ENCODE measurements at places on chromosomes 5 and 9.

- DNase-seq: no peak
Measured at GRCh38 chr9:80385246-80385645, 813.5 kb downstream of the TLE4 start.

- no peak for DNase-seq
Measured at GRCh38 chr9:37978983-37979382, 75.1 kb upstream of the SLC25A51 start.

- no peak for DNase-seq
Measured at GRCh38 chr5:122465031-122465577, 153.1 kb downstream of the SNCAIP start.

DNA sequence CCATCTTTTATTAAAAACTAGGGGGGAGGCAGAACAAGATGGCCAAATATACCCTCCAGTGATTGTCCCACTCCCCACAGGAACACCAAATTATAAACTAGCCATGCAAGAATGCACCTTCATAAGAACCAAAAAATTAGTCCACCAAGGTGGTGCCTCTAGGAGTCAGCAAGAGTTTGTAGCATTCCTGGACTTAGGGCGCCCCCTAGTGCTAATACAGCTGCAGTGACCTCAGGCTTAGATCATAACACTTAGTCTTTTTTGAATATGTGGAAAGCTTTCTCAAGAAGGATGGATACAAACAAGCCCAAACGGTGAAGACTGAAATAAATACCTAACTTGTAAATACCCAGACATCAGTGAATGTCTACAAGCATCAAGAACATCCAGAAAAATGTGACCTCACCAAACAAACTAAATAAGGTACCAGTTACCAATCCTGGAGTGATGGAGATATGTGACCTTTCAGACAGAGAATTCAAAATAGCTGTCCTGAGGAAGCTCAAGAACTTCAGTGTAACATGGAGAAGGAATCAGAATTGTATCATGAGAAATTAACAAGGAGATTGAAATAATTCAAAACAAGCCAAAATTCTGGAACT, 19.3 kb downstream of the PPIP5K2 start:
- DNase-seq: peak; percentile 85

GRCh38 chr9:123727332-123727731, 202.6 kb downstream of the DENND1A start:
- no peak for DNase-seq

DNA sequence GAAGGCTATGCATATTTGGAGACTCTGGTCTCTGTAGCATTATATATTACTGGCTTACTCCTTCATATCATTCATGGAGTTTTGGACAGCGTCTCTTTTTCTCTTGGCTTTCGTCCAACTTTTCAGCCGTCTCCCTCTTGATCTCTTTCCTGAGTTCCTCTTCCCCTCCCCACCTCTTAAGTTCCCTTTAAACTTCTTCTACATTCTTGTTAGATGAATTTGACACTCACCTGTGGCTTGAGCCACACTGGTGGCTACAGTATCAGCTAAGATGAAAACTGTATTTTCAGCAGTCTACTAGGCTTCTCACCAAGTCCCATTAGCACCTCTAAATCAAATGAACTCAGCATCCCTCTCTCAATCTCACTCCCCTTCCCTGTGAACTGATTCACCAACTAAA, 128.1 kb downstream of the STARD4 start:
- DNase-seq: no peak

DNA sequence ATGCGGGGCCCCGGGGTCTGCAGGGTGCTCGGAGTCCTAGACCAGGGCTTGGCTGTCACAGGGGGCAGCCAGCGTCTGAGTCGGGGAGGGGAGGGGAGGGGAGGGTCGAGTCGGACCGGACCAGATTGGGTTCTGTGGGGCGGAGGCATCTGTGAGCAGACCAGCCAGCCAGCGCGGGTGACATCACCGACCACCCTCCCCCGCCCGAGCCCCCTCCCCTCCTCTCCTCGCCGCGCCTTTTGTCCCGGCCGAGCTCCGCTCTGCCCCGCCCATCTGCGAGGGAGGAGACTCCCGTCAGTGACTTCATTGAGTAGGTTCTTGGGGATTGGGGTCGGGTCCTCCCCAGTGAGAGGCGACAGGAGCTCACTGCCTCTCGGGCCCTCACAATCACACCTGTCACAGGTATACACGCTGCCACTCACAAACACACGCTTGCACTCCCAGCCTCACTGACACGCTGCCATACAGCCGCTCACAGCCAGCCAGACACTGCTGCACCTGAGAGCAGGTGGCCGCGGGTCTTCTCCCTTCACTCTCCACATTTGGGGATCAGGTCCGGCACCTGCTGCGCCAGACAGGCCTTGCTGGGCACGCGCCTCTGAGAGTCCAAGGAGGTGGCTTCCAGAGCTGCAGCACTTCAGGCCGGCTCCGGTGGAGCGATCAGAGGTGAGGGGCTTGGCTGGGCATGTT, 546 bp downstream of the DNAJB5 start:
- DNase-seq: peak; percentile 49

DNA sequence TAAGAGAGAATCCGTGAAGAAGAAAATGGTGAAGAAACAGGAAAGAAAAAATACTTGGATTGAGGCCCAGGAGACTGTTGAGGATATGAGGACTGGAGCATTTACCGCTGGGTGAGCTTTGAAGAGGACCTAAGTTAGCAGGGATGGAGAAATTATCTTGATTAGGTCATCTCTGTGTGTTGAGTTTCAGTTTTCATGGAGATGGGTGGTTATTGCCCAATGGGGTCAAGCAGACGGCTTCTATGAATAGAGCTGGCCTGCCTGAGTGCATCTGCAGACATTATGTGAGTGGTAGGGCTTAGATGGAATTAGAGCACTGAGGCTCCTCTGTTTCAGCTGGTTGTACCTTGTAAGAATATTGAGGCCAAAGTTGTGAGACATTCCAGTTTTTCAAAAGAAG, 245.4 kb upstream of the FBXL7 start:
- no peak for DNase-seq

GRCh38 chr5:132434416-132435286, 55.9 kb downstream of the IRF1 start:
- DNase-seq: no peak

DNA sequence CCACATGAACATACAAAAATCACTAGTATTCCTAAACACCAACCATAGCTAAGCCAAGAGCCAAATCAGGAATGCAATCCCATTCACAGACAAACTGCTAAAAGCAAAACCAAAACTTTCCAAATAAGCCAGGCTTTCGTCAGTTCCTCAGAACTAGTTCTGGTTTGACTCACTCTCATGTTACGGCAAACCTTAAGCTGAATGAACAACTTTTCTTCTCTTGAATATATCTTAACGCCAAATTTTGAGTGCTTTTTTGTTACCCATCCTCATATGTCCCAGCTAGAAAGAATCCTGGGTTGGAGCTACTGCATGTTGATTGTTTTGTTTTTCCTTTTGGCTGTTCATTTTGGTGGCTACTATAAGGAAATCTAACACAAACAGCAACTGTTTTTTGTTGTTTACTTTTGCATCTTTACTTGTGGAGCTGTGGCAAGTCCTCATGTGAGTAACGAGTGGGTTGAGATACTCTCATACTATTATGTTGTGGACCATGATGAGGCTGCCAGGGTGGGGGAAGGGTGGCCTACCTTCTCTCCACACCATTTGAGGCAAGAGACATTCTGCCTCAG, at the start of gene PDCD1LG2:
TSS of gene PDCD1LG2 (plus strand) at position 172 of the 572 bp plus-strand sequence. CDS start 12,016 bp downstream, outside the sequence.
- peak; percentile 36 for DNase-seq

DNA sequence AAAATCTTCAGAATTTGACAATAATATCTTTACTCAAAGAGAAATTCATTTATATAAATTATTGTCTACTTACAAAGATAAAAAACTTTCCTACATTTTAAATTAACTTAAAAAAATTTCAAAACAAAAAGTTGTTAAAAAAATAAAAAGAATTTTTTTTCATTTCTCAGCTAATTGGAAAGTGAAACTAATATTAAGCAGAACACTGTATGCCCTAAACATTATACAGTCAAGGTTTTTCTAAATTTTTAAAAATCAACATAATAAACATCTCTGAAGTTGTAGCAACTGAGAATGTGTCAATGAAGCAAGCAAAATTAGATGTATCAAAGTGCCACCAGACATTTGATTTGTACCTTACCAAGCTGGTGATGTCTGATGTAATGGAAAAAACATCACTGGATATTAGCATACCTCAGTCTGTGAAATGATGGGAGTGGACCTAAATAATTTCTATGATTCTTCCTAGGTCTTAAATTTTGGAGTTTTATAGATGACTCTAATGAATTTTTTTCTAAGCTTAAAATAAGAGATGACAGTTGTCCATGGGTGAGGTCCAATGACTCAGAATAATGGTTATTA, 290.1 kb downstream of the ADAMTS6 start:
- DNase-seq: no peak

DNA sequence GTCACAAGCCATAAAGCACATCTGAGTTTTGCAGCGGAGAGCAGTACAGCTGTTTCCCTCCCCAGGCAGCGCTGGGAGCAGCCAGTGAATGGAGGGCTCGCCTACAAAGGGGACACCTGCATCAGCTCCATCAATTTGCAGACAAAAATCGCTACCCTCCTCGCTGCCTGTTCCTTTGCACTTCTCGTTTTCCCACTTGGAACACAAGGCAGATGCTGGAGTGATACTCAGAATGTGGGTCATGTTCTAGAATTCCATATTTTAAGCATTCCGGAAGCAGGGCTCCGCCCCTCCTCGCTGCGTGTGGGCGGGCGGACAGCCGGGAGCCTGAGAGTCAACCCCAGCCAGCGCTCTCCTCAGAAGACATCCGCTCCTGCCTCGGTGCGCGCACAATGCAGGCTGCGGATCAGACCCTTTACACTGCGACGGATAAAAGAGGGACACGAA, 92.1 kb downstream of the LMNB1 start:
- no peak for DNase-seq

DNA sequence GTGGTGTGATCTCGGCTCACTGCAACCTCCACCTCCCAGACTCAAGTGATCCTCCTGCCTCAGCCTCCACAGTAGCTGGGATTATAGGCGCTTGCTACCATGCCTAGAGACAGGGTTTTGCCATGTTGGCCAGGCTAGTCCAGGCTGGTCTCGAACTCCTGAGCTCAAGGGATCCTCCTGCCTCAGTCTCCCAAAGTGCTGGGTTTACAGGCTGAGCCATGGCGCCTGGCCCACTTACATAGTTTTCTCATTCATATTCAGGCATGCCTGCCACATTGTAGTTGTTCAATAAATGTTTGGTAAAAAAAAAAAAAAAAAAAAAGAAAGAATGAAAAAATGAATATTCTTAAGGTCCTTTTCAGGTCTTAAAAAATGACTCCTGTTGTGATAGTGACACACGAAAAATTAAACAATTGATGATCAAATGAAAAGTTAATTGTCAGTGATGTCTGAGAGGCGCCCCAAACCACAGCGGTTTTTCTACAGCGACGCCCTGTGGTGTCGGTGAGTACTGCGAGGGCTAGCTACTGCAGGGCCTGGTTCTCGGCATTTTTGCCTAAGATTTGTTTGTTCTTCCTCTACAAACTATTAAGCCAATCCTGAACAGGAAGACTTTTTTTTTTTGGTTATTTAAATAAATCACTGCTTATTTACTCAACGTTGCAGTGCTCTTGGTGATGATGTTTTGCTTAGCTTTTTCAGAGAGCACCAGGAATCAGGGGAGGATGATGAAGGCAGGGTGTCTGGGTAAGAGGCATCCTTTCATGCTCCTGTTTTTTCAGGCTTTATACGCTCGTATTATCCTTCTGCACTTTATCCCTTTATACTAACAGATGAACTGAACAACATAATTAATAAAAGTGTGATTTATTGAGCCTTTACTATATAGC, 67.0 kb upstream of the DPYSL3 start:
- peak; percentile 36 for DNase-seq

DNA sequence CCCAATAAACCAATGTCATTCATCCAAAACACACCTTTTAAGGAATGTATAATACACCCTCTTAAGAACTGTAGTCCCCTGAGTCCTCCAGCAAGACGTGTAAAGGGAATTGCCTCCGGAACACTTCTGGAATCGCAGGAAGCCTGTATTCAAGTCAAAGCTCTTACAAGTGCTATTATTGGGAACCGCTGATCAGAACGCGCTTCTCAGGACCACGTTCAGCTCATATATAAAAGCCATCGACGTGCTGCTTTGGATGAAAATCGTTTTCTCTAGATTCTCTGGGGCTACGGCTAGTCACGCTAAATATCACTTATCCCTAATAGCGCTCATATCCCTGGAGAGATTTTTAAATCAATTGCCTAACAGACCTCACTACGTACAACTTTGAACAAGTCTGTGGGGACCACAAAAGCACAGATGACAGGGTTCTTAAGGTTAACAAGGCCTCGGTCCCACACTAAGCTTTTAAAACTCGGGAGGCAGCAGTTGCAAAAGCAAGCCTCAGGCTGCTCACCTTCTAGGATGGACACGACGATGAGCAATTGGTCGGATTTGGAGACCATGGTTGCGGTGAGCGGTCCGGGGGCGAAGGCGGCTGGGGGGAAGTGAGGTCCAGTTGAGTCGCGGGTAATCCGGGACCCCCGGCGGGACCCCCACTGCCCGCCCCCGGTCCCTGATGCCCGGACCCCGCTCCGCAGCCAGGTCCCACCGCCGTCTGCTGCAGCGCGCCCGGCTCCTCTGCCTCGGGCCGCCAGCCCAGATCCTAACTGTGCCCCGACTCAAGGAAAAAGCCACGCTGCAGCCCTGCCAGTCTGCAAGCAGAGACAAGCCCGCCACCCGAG, 548 bp downstream of the CEP120 start:
- peak; percentile 54 for DNase-seq

- DNase-seq: no peak
Measured at GRCh38 chr5:64834037-64834436, 65.3 kb downstream of the CWC27 start.

GRCh38 chr5:122906768-122907167, 61.4 kb downstream of the SNX24 start:
- no peak for DNase-seq

GRCh38 chr5:152462021-152462721, 57.1 kb upstream of the NMUR2 start:
- no peak for DNase-seq

- no peak for DNase-seq
Measured at GRCh38 chr5:6728795-6729183, 15.6 kb downstream of the TENT4A start.

DNA sequence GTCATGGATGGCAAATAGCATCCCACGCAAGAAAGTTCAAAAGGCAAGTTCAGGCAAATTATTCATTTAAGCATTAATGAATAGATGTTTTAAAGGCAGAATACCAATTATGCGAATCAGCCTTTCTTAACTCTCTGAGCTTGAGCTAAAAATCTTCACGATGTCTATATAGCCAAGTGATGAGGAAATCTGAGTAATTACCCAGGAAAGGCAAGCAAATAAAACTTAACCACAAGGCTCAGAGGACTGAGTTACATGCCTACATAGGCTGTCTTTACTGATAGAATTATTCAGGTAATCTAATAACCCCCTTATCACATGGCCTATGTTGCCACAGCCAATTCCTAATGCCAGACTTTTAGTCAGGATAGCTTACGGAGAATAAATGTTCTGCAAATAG, 120.8 kb upstream of the MTAP start:
- DNase-seq: no peak

DNA sequence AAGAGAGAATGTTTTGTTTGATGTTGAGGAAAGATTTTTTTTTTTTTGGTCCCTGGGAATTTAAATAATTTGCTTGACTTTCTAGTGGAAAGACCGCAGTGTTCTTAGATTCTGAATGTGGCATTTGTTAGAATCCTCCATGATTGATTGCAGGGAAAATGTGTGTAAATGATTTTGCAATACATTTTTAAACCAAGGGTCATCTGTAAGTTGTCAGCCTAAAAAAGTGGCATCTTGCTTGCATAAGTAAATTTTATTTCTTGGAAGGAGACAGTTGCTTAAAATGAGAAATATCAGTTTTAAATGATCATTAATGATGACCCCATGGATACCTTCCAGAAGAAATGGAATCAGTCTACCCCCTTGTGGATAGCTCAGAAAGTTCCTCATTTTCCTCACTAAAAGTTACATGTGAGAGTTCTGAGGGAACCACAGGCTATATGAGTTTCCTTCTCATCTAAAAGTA, 105.1 kb upstream of the SLC25A48 start:
- DNase-seq: no peak
